Kidney epithelial cell (primary cell): ENCODE measurements at places on chromosomes 7 and 10.

GRCh38 chr7:137717811-137718271 is 128.9 kb downstream of the DGKI start:
- no peak for DNase-seq

- DNase-seq = no peak
Measured at GRCh38 chr10:80077869-80078447, 507 bp upstream of the TMEM254 start.

DNA sequence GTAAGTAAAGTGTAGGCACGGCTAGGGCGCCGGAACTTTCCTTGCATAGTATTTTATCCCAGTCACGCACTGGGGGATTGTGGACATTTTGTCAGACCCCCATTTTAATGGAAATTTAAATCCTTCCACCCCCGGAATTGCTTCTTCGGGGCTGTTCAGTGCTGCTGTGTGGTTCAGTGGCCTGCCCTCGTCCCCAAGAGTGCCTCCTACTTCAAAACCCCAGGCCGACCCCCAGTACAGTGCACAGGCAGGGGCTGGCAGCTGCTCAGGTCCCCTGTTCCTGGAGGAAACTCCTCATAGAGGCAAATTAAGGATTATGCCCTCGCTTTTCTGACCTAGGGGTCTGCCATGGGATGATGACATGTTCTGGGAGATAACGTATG is 94.5 kb downstream of the PTPRE start:
- no peak for DNase-seq

GRCh38 chr7:146397141-146397540 is 280.5 kb downstream of the CNTNAP2 start:
- no peak for DNase-seq

DNA sequence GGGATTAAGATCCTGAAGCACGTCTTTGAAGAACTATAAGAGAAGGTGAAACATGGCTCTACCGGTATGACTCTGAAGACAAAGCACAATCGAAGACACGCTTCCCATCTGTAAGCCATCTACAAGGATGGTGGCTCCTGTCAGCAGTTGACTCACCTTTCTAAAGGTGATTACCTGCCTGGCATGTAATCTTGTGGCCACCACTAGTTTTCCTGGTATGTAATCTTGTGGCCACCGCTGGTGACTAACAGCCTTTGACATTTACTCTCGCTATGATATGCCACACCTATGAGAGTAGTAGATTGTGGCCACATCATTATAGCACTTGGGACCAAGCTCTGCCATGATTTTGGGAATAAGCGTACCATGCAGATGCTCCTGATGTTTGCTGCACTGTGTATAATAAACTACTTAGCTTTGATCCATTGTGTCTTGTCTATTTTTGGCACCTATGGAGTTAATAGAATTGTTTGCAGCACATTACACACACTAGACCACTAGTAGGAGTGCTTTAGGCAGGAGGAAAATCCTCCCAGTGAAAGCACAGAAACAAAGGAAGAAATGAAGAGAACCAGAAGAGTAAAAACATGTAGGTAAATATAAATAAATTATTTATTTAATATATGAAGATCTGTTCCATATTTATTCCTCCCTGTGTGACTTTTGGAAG is 59.8 kb downstream of the VAX1 start:
- DNase-seq = no peak

DNA sequence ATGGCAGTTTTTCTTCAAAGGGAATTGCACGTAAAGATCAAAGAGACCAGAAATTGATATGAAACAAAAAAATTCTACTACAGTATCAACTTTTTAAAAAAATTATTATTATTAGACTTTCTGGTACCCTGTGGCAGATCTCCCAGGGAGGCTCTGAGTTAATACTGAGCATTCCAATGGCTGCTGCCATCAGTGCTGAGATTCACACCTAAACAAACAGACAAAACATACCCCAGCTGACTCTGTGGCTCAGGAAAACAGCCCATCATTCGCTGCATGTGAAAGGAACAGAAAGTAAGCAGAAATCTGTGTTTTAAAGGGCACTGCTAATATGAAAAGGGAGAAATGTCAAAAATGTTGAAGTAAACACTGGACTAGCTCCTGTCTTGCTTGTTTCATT is 118.4 kb downstream of the GRM3 start:
- DNase-seq = no peak

DNA sequence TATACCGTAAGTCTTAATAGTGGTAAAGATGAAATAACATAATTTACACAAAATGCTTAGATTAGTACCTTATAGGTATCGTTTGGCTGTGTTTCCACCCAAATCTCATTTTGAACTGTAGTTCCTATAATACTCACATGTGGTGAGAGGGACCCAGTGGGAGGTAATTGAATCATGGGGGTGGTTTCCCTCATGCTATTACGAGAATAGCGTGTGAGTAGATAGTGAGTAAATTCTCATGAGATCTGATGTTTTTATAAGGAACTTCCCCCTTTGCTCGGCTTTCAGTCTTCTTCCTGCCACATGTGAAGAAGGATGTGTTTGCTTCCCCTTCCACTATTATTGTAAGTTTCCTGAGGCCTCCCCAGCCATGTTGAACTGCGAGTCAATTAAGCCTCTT is 426.3 kb upstream of the POT1 start:
- peak; percentile 32 for DNase-seq

- no peak for DNase-seq
Measured at GRCh38 chr7:150719436-150719835, 3.0 kb downstream of the GIMAP1 start.

DNA sequence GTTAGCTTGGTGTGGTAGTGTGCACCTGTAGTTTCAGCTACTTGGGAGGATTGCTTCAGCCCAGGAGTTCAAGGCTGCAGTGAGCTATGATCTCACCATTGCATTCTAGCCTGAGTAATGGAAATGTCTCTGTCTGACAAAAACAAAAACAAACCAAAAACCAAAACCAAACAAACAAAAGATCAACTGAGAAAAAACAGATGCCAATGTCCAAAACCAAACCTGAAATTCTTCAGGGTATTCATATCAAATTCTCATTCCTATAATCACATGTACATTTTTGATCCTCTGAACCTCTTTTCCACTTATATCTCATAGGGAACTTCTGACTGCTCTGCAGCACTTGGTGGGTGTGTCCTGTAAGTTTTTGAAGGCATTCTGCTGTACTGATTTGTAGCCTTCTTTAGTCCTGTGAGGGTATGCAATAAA is 87.0 kb downstream of the CDK6 start:
- no peak for DNase-seq

GRCh38 chr10:35165811-35166210 is 39.2 kb downstream of the CREM start:
- no peak for DNase-seq

- no peak for DNase-seq
Measured at GRCh38 chr10:116664631-116665030, 43.9 kb downstream of the PNLIPRP2 start.

DNA sequence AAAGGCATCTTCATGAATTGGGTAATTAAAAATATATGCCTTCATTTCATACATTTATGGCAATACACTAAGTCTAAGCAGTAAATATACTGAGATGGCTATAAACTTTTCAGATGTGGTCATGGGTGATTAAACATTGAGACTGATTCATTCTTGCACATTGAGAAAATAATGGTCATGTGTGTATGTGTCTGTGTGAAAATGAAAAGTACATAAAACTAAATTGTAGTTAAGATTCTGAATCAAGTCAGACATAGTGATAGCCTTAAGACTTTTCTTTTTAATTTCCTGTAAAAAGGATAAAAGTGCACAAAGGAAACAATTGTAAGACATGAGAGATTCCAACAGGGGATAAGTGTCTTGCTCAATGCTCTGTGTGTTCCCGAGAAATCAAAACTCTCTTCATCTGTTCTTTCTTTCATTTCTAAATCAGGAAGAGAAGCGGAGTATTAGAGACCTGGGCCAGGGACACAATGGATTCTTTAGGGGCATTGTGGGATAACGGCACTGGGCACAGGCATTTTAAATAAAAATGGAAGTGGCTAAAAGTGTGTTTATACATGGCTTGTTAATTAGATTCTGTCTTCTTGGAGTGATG is 69.8 kb upstream of the AGR3 start:
- DNase-seq = no peak

DNA sequence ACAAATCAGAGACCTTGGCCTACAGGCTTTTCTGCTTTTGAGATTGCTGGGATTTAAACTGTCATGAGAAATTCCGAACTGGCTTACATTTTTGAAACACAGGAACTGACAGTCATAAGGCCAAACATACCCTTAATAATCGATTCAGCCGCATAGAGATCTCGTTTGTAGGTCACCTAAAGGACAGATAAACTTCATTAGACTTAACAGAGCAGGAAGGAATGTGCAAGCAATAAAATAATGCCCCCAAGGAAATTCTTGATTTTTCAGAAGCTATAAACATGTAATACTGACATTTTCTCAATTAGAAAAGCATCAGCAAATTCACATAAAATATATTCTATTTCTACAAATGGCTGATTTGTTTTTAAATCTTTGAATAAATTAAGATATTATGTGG is 120.0 kb downstream of the CRPPA start:
- DNase-seq = no peak

DNA sequence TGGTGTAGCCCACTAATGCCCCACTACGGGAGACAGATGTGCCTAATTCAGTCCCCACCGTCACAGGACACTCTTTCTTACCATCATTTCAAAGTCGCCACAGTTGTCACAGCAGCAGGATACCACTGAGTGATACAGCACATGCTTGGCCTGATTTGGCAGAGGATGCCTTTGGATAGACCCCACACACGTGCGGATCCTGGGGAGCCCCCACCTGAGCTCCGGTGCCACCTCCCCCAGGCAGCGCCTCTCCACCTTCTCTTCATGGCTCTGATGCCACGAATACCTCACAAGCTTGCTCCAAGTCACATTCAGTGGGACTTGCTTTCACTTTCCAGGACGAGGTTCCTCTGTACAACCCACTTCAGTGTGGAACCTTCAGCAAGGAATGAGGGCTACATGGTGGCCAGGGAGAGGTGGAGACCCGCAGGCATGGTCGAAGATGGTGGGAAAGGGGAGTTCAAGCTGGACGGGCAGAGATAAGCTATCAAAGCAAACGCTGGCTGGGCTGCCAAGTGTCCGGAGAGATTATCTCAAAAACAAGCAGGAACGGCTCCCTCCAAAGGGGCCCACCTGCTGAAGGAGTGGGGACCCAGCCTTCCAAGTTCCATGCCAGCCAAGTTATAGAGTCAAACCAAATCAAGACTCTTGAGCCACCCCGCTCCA is 107.4 kb downstream of the ZRANB1 start:
- no peak for DNase-seq

- no peak for DNase-seq
Measured at GRCh38 chr7:921071-921461, 33.4 kb downstream of the ADAP1 start.

DNA sequence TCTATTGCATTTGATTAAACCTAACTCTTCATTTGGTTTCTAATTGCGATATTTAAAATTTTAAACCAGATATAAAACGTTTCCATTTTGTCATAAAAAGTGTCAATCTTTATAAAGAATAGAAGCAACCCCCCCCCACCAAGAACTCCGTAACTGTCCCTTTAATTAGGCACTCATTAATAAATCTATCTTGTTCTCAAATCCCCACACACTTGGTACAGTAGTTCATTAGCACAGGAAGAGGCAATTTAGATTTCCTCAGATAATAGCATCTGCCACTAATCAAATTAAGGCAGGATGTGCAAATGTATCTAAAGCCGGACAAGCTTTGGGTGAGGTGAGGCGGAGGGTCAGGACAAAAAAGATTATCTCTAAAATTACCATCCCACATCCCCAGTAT is 1143.3 kb upstream of the AUTS2 start:
- DNase-seq = no peak

- DNase-seq = no peak
Measured at GRCh38 chr7:70602117-70602516, 529.8 kb upstream of the GALNT17 start.

DNA sequence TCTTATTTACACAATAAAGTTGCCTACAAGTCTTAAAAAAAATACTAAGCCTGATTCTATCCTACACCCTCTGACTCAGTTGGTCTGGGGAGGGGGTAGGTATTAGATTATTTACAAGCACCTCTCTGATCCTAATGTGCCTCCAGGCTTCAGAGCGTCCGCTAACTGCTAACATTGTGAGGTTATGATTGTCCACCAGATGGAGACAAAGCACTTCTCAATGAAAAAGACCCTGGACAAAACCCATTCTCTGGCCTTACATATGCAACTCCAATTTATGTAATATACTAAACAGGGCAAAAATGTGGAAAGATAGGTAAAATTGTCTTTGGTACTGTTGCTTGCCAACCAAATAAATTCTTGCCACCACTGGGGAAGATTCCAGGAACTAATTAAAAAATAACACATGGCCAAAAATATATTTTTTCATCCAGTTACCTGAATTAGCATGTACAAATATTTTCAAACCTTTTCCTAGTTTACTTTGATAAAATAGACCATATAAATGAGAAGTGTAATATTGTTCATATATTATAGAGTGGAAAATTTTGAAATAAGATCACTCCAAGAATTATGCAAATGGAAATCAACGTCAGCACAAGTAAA is 92.4 kb downstream of the KIF20B start:
- peak; percentile 21 for DNase-seq

GRCh38 chr7:73758581-73759138 is 11.4 kb downstream of the CLDN3 start:
- no peak for DNase-seq
